Astrocyte of the spinal cord (primary cell): ENCODE measurements at places on chromosomes 16 and 17.

GRCh38 chr17:53687324-53687723, 135.4 kb upstream of the KIF2B start:
- no peak for DNase-seq

GRCh38 chr17:3558603-3559269, 1.1 kb upstream of the TRPV3 start:
- peak; percentile 2 for DNase-seq

- DNase-seq: no peak
These were observed 29.7 kb upstream of the ITGA3 start for GRCh38 chr17:50026046-50026675.

- no peak for DNase-seq
These were observed 38.5 kb downstream of the ZNF276 start for GRCh38 chr16:89759746-89760340.

GRCh38 chr16:63530208-63530607, 1494.0 kb upstream of the CDH8 start:
- DNase-seq: no peak

- DNase-seq: peak; percentile 44
These were observed 18.7 kb downstream of the RHOT1 start for GRCh38 chr17:32161029-32161428.

DNA sequence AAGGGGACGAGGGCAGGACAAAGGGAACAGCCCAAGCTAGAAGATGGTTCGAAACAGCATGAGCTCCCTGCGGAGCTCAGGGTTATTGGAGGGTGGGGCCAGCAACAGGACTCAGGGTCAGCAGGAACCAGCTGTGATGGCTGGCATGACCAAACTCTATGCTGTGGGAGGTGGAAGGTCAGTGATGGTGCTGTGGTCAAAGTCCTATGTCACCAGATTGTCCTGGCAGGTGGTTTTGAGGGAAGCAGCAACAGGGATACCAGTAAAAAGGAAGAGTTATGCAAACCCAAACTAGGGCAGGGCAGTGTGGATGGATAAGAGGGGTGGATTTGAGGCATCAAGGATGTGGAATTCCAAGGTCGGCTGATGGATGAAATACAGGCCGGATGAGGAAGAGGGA, 32.4 kb downstream of the CACNG4 start:
- no peak for DNase-seq

DNA sequence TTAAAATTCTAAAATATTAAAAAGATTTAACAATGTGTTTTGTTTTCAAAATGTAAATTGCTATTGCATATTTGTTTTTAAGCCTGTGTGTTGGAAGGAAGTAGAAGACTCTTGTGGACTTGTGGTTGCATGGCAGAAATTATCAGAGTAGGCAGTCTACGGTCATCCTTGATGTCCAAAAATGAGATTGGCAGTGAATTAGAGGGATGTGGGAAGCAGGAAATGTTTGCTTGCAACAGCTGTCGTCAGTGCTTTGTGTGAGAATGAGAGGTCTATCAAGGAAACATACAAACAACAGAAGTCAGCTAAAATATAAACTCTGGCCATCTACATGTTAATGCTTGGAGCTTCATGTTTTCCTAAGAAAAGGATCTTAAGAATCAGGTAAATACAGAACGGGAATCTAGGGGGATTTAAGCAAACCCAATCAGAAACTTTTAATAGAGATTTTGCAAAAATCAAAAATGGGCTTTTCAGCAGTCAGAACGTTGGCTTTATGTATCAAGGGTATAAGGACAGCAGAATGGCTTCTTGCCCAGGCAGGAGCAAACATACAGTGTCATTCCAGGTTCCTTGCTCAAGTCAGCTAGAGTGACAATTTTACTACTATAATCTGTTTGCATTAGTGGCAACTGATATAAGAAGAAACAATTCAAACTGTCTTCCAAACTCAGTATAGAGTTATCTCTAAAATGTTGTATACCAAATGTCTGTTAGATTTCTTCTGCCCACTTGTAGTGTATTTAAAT, 196.7 kb downstream of the CYB561 start:
- DNase-seq: peak; percentile 32

DNA sequence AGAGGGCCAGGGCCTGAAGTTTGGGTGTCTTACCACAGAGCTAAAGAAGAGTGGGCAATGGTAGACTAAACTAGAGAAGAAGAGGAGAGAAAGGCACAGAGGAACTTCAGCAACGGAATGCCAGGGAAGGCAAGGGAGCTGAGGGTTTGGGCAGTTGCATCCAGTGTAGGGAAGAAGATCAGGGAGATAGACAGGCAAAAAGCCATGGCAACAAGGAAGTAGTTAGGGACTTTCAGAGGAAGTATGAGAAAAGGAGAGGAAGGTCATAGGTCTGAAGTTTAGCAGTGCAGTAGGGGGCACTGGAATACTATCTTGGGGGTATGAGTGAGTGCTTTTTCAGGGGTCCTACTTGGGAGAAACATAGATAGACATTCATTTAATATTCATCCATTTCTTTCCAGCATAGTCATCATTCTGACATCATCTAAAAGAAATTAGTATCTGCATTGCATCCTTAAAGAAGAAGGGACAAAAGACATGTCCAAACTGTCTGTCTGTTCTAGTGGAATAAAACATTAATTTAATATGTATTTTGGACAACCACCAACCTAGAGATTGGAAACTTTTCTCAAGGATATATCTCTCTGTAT, 2.2 kb upstream of the NF1 start:
- DNase-seq: no peak
